ENCODE measurements at places on chromosomes 2 and 18.

DNA sequence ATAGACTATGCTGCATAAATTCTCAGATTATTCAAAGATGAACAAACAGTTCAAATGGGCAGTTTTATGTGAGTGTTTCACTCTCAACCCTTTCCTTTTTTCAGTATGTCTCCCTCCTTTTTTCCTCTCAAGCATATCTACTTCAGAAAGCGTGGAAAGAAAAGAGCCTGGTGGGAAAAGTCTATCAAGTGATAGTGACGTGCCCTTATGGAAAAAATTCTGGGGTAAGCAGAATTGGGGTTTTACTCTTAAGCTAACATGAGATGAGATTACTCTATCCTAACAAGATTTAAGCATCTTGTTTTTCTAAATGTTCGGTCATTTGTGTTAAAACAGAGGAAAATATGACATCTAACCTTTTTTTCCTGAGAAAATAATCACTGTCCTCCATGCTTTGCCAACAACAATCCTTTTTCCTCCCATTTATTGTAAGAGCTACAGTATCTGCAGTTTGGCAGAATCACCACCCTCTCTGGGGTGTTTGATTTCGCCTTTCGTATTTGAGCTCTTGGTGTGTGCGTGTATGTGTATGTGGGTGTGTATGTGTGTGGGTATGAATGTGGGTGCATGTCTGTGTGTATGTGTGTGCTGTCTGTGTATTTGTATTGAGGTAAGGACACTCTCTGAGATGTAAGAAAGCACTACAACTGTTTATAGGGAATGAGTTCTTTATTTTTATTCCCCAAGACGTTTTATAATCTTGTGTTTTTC is 143.9 kb upstream of the L3MBTL4 start:
- DNase-seq: no peak

GRCh38 chr2:23698116-23698693 is 228.7 kb downstream of the ATAD2B start:
- no peak for DNase-seq

GRCh38 chr18:73715210-73715670 is 432.4 kb downstream of the FBXO15 start:
- no peak for DNase-seq

GRCh38 chr2:59684771-59685166 is 868.7 kb downstream of the BCL11A start:
- DNase-seq: no peak

- DNase-seq: no peak
Measured at GRCh38 chr18:61528961-61529360, 195.7 kb downstream of the CDH20 start.

GRCh38 chr18:34773961-34774766 is 64.1 kb downstream of the DTNA start:
- no peak for DNase-seq

DNA sequence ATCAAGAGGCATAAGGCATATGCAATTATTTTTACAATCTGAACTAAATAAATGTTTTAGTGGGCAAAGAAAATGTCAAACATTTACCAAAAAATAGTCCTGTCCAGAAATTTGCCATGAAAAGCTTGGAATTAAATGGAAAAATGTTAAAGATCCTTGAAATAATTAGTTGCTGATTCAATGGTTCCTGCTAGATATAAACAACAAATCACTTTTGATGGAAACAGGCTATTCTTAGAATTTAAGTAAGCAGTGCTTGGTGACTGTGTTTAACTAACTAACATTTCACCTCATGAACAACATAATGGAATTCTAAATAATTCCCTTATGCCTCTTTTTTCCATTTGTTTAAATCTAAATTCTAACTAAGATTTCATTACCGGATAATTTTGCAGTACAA is 3.9 kb downstream of the RND3 start:
- no peak for DNase-seq

GRCh38 chr2:151560289-151560688 is 150.6 kb downstream of the RIF1 start:
- DNase-seq: no peak

DNA sequence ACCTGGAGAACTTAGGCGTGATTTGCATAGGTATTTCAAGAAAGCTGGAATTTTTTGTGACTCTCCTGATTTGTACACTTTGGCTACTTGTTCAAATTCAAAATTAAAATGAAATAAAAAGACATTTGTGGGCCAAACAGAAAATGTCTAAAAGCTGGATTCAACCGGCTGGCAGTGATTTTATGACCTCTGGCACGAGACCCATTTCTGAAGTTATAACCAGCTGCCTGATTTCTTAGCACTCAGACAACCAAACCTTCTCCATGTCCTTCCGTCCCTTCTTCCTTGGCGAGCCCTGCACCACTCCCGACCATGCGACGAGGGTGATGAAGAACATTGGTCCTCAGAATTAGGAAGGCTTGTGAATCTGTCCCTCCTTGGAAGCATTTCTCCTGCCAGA is 19.7 kb downstream of the PKDCC start:
- DNase-seq: no peak

DNA sequence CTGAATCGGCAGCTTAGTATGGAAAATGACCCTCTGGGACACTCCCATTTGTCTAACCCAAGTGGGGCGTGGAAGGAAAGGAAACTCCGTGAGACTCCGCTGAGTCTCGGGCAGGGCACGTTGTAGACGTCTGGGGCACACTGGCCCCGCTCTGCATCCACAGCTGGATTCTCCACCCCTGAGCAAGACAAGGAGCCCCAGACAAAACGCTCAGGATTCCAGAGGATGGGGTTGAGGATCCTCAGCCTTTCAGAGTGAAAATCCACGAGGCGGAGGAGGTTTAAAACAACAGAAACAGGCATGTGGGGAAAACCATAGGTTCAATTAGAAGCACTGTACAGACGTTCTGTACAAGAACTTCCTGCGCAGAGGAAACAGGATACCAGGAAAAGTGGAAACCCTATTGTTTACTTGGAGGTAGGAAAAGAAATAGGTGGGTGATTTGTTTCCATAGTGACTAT is 124.9 kb upstream of the ZNF236 start:
- DNase-seq: no peak

DNA sequence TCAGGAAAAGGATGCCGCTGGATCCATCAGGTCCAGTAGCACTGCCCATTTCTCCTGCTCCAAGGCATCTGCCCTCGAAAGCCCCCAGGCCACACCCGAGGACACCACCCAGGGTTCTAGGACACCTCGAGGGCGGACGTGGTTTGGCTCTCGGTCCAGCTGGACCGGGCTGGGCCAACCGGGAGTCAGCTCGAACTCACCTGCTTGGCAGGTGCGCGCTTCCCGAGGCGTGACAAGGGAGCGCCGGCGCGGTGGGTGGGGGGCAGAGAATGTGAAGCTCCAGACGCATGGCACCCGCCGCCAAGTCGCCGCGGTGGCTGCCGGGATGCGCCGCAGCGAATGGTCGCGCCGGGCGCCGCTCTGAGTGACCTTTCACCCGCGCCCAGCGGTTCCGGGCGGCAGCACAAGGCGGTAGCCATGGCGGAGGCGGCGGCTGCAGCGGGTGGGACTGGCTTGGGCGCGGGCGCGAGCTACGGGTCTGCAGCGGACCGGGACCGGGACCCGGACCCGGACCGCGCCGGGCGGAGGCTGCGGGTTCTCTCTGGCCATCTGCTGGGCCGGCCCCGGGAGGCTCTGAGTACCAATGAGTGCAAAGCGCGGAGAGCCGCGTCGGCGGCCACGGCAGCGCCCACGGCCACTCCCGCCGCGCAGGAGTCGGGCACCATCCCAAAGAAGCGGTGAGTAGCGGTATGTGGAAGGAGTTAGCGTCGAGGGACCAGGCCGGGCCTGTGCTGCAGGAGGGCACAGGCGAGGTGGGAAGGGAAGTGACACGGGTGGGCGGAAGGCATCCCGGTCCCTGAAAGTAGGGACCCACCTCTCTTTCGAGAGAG is at the start of gene AGPS:
Gene AGPS (plus strand): TSS at position 401 of the 830 bp plus-strand sequence. CDS start 17 bp downstream, at position 418.
- peak; percentile 66 for DNase-seq

GRCh38 chr2:144479659-144480058 is 40.3 kb downstream of the ZEB2 start:
- no peak for DNase-seq

- no peak for DNase-seq
Measured at GRCh38 chr2:150882751-150883612, 378.7 kb downstream of the RBM43 start.

DNA sequence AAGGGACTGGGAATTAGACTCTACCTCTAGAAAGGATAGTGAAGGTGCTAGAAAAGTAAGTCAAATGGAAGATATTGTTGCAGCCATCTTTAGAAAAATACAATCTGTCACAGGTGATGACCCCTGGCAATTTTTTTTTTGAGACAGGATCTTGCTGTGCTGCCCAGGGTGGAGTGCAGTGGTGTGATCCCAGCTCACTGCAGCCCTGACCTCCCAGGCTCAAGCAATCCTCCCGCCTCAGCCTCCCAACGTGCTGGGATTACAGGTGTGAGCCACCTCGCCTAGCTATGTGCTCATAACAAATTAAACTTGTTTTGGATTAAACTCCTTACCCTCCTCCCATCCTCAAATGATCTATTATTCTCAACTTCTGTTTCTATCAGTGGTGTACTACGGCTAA is 3.8 kb upstream of the GIGYF2 start:
- DNase-seq: no peak

- DNase-seq: no peak
Measured at GRCh38 chr2:229375251-229375650, 104.2 kb upstream of the PID1 start.
